ENCODE measurements at places on chromosomes 5 and 9. TPM values are rescaled to one million over a fixed set of nuclear protein-coding genes. Genes with fewer than 3 reads are reported as not detected.

The GARIN3 gene
- 0.30 TPM for total RNA-seq

The IRX2 gene
- total RNA-seq = not detected

The FAXDC2 gene
- total RNA-seq = not detected

The TAF11L13 gene
- total RNA-seq = not detected

The NR4A3 gene
- 169 TPM for total RNA-seq

The ARAP3 gene
- total RNA-seq = 10.5 TPM

The SLC6A7 gene
- total RNA-seq = not detected

The MSX2 gene
- not detected for total RNA-seq

The ANKDD1B gene
- total RNA-seq = 0.48 TPM

GRCh38 chr5:34455098-34455497 lies 201.0 kb upstream of the RAI14 start:
- no peak for DNase-seq

- no peak for DNase-seq
These were observed 76.6 kb upstream of the XPA start for GRCh38 chr9:97773723-97774122.

DNA sequence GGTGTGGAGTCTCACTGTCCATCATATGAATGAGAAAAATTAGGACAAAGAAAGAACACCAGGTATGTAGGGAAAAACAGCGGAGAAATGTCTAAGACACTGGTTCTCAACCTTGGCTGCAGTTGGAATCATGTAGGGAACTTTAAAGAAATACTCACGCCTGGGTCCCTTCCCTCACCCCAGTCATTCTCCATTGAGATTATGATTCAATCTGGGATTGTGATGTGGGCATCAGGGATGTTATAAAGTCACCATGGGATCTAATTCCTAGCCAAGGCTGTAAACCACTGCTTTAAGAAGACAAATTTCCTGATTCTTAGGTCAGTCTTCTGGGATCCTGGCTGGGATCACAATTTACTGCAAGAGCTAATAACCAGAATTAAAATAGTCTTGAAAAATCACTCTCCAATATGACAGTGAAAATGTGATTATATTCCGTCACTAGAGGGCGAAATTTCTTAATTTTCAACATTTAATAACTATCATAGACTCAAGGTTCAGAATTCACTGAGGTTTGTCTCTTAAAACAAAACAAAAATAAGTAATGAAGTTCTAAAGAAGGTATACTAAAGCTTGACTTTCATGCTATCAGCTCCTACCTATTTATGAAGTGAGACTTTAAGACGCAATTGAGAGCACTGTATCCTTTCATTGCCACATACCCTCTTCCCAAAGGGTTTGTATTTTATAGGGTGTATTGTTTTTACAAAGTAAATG lies 60.5 kb downstream of the GLDC start:
- DNase-seq = no peak

DNA sequence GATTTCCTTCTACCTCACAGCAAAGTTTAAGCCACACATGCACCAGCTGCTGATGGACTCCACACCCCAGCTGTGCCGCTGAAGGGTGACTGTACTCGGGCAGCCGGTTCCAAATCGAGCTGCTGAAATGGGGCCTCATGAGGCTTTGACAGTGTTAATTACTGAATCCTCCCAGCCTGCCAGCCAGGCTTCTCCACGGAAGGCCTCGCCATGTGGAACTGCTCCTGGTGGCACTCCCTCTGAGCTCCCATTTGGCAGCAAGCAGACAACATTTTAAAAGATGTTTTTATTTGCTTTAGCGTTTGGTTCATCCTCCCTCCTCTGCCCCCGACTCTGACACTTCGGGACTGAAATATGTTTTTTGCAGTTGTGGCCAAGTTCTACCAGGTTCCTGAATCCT lies 479.4 kb upstream of the MPDZ start:
- DNase-seq = no peak

DNA sequence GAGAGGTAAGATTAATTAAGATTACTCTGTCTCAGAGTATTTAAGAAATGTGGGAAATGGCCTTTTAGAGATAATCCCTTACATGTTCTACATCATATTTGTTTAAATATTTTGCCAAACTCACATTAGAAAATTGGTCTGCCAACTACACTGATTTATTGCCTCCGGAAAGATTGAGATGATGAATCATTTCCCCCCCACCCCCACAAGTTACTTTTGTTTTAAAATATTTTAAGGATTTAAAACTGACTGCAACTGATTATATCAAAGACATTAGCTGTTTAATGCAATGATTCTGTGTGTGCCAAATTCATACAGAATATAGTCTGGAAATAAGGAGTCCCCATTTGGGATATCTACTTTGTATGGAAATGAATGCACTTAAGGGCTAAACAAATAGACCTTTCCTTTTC lies 674.4 kb downstream of the PRR16 start:
- no peak for DNase-seq

- no peak for DNase-seq
These were observed 196.2 kb downstream of the DTWD2 start for GRCh38 chr5:118791926-118792734.

DNA sequence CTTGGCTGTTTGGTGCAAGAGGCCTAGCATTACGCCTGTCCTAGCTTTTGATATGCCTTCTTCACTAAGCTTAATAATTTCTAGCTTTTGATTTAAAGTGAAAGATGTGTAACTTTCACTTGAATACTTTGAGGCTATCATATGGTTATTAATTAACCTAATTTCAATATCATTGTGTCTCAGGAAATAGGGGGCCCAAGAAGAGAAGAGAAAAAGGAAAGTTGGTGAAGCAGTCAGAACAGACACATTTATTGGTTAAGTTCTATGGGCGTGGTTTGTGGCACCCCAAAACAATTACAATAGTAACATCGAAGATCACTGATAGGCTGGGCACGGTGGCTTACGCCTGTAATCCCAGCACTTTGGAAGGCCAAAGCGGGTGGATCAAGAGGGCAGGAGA lies 40.9 kb upstream of the F2RL2 start:
- DNase-seq = no peak

- no peak for DNase-seq
These were observed 31.7 kb downstream of the PRRX2 start for GRCh38 chr9:129696944-129697655.

GRCh38 chr9:114743446-114743845 lies 61.5 kb upstream of the TEX48 start:
- no peak for DNase-seq

- peak; percentile 83 for DNase-seq
These were observed 15.0 kb downstream of the GLIPR2 start for GRCh38 chr9:36151316-36152210.

GRCh38 chr5:40309851-40310250 lies 369.9 kb upstream of the PTGER4 start:
- DNase-seq = no peak

- no peak for DNase-seq
These were observed 76.3 kb upstream of the TNC start for GRCh38 chr9:115194216-115194615.

Measured in activated T-helper 2 cell treated with anti-CD3 and anti-CD28 coated beads, Interferon-gamma antibody, Interleukin-2, Interleukin-4, amounts not matched to agents 10 μg/mL and 5 μg/mL and 100 μg/mL, durations not matched to agents 14 hours and 24 hours and 36 hours (primary cell).